ENCODE measurements at places on chromosomes 7 and 10.
A peak's percentile ranks its signal among the peaks of the same experiment; 100 is the strongest.

- DNase-seq: no peak
Measured at GRCh38 chr10:127802531-127803095, 65.6 kb downstream of the FOXI2 start.

DNA sequence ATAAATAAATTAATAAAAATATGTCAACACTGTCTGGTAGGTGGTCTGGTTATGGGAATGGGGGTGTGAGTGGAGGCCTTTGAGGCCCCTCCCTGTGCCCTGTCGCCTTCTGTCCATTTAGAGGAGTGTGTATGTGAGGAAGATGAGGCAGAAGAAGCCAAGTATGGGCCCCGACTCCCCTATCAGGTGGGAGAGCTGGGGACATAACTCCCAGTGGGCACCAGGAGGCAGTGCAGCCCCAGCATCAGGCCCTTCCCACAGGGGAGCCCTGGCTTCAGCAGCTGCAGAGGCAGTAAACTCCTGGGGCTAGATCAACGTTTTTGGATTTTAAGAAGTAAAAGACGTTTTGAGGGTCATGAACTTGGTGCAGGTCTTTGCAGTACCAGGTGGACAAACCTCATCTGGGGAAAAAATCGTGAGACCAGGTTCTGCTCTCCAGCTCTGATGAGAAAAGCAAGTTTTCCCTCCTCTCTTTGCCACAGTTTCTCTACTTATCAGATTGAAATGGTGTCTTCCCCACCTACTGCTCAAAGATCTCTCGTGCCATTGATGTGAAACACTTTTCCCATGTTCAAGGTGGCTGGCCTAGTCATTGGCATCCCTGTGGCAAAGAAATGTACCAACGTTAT lies 167.8 kb upstream of the EEPD1 start:
- no peak for DNase-seq

DNA sequence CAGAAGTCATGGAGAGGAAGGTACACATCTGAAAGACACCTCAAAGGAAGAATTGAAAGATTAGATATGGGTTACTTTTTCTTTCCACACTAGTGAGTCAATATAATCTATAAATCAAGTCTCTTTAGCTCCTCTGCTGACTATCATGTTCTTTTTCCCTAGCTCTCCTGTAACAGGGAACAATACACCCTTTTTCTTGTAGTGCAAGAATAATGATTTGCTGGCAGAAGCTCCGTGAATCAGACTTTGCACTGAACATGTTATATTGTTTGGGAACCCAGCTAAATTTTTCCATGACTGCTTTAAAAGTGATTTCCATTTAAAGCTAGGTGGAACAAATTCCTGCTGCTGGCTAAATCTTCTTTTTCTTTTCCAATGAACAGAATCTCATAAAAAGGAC lies 756.6 kb upstream of the C7orf33 start:
- no peak for DNase-seq

DNA sequence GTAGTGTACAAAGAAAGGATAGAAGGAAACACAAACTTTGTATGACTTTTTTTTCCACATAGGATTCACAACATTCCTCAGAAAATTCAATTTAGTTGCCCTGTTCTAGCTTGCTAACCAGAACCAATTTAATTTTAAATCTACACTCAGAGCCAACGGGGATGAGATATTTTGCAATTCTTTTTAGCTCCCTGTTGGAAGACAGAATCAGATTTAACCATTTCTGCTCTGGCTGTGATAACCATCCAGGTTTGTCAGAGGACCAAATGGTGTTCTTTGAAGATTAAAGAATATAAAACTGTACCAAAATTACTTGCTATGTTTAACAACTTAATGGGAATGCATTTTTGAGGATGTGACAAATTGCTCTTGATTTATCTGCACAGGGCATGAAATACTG lies 319.7 kb downstream of the HPSE2 start:
- no peak for DNase-seq

DNA sequence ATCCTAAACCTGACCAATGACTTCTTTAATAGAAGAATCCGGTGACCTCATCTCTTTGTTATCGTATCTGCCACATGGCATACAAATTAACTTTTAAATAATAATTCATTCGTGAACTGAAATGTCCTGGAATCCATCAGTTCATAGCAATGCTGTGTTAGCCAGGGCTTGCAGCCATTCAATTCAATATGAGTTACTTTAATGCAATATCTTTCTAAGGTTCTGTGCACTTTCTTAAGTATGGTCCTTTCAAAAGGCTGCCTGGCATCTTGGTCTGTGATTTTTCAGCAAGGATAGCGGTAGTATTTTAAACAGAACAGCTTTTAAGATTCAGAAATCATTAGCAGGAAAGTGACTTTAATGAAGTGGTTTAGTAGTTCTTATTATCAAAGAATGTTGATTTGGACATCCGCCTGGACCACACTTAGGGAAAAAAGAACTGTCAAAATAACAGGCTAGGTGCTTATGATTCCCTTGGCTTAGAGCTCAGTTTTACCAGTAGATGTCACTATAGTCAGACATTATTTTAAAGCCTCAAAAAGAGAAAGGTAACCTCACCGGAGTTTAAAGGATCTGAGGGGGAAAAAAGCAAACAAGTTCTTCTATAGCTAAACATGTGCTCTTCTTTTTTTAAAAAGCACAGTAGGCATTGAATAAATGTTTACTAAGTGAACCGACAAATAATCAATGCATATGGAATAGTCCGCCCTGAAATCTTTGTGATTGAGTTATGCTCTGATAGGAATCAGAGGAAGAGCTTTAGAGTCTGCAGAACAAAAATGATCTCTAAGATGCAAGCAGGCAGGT lies 22.7 kb downstream of the SLC35G1 start:
- DNase-seq: no peak

DNA sequence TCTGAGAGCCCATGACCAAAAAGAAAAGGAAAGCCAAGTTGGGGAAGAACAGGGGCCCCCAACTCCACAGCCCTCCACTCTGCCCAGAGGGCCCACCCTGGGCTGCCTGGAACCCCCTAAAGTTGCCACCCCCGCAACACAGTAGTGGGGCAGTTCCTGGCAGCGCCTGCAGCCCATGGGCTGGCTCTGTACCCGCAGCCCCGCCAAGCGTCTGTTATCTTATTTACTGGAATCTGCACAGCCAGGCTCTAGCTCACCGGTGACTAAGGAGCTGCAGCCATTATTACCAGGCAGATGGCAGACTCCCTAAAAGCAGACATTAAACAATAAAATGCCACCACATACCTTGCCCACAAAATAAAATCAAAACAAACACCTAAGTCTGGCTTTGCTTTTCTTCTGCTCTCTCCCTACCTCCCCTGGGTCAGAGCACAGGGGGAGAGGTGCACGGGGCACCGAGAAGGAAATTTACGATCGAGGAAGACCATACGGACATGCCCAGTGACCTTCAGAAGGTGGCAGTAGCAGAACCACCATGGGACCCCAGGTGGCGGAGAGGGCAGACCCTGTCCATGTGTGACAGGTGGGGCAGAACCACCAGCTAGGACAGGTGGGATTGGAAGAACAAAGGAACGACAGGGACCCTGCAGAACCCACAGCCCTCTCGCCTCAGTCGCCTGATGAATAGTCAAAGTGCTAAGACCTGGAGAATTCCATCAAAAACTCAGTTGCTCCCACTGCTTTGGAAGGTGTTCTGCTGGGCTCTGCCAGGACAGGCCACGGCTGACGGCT lies 66.3 kb downstream of the PRKAG2 start:
- no peak for DNase-seq

- DNase-seq: no peak
Measured at GRCh38 chr10:129891806-129892205, 72.3 kb downstream of the EBF3 start.

DNA sequence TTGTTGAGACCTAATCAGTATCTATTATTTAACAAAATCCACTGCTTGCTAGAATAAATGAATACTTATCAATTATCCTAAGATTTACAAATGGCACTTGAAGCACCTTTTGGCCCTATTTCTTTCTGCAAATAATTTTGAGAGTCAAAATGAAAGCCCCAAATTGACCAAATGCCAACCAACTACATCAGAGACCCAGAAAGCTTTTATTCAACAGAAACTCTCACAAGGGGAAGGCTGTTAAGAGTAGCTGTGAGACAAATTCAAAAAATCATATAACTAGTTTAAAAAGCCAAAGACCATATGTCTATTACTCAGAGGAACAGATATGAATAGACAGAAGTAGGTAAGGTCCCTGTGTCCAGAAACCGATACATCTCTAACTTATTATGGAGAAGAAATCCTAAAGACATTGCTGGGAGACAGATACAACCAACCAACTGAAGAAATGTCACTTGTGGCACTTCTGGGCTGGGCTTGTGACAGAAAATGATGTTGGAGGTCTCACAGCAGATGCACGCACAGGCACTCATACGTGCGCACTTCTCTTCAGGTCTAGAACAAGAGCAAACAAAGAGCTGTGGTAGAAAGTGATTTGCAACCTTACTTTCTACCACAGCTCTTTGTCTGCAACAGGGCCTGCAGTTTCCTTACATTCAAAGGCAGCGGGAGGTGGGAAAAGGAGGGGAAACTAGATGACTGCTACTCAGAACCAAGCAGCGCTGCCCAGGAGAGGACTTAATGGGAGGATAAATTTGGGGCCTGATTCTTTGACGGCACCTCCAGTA lies 58.6 kb upstream of the KCNIP2 start:
- DNase-seq: peak; percentile 77

GRCh38 chr7:136272934-136273333 lies 295.8 kb upstream of the MTPN start:
- DNase-seq: no peak

- DNase-seq: no peak
Measured at GRCh38 chr10:3222068-3222467, 49.5 kb upstream of the PITRM1 start.

- peak; percentile 40 for DNase-seq
Measured at GRCh38 chr7:75739796-75740672, 1.3 kb upstream of the HIP1 start.

GRCh38 chr7:82156168-82156567 lies 287.4 kb downstream of the CACNA2D1 start:
- DNase-seq: no peak

- DNase-seq: no peak
Measured at GRCh38 chr7:128738570-128739047, 550 bp upstream of the CALU start.

- DNase-seq: no peak
Measured at GRCh38 chr10:11037991-11038390, 20.3 kb downstream of the CELF2 start.

GRCh38 chr10:63003816-63004453 lies 129.2 kb upstream of the NRBF2 start:
- no peak for DNase-seq

DNA sequence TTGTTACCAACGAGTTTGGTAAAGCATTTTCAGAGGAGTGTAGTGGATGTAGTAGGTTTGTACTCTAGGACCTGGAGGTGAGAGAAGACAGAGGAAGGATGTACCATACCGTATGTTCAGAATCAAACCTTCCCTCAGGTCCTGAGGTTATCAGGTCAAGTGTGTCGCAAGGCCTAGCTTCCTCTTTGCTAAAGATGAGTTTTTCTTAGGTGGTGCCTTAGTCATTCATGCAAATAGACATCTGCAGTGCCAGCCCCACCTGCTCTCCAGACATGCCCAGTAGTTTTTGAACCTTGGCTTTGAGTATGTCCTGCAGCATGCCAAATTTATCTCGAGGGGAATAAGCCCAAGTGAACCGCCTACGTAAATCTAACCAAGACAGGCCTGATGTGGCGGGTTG lies 71.3 kb downstream of the HDAC9 start:
- peak; percentile 25 for DNase-seq

GRCh38 chr10:124824507-124824906 lies 22.9 kb downstream of the ABRAXAS2 start:
- DNase-seq: no peak

GRCh38 chr10:73789659-73790055 lies 4.3 kb downstream of the ZSWIM8 start:
- DNase-seq: no peak

- DNase-seq: no peak
Measured at GRCh38 chr7:151762583-151763245, 114.2 kb downstream of the PRKAG2 start.

DNA sequence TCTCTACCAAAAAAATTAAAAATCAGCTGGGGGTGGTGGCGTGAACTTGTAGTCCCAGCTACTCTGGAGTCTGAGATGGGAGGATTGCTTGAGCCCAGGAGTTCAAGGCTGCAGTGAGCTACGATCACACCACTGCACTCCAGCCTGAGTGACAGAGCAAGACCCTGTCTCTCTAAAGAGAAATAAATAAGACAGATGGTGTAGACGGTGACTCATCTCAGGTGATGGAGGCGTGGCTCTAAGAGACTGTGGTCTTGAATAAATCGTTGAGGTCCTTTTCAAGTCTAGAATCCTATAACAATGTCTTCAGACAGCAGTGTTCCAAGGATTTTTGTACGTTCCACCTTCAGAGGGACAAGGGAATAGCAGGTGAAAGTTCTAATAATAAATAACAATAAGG lies 53.8 kb upstream of the PFKFB3 start:
- DNase-seq: no peak

GRCh38 chr7:99784007-99784406 lies at the start of gene CYP3A4:
Gene CYP3A4 (minus strand): TSS chr7:99784184. CDS start chr7:99784081, 103 bp downstream.
- no peak for DNase-seq

DNA sequence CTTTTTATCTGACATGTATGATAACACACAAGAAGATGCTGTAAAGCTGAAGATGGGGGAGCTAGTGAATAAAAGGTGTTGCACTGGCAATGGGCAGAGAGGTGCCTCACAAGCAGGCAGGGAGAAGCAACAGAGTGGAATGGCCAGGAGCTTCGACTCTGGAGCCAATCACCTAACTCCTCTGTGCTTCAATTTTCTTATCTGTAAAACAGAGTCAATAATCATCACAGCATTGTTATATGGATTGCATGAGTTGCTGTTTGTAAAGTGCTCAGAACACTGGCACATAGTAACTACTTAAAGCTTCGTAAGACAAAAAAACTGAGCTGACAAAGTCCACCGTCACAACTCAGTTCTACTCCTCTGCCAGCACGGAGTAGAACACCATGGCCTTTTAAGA lies 254.2 kb upstream of the POM121L12 start:
- DNase-seq: no peak

GRCh38 chr7:158066085-158066484 lies 521.5 kb downstream of the PTPRN2 start:
- DNase-seq: no peak

GRCh38 chr10:90306187-90306586 lies 551.7 kb downstream of the HTR7 start:
- DNase-seq: no peak

- no peak for DNase-seq
Measured at GRCh38 chr7:158950914-158951635, 94.7 kb downstream of the DYNC2I1 start.

DNA sequence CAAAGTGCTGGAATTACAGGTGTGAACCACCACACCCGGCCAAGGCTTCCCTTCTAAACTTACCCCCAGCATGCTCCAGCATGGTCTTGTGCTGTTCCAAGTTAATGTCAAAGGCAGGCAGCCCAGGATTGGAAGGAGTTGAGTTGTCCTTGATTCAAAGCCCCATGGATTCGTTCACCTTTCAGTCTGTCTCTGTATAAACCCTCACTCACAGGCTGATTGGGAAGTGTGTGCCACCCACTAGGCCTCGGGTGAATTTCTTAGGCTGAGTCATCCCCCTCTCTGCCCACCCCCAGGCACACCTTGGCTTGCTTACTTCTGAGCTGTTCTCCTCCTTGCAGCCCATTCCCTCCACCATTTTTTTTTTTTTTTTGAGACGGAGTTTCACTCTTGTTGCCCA lies 13.3 kb upstream of the PRDX3 start:
- DNase-seq: no peak

GRCh38 chr7:33495207-33495606 lies 365.8 kb downstream of the BBS9 start:
- DNase-seq: no peak

GRCh38 chr7:46534664-46535588 lies 613.9 kb upstream of the IGFBP3 start:
- no peak for DNase-seq

GRCh38 chr10:93222211-93222754 lies 148.6 kb downstream of the CYP26A1 start:
- DNase-seq: no peak
